LHCN-M2 (cell line): ENCODE measurements at places on chromosomes 1 and 21. TPM values are rescaled to one million over a fixed set of nuclear protein-coding genes. Genes with fewer than 3 reads are reported as not detected.

DNA sequence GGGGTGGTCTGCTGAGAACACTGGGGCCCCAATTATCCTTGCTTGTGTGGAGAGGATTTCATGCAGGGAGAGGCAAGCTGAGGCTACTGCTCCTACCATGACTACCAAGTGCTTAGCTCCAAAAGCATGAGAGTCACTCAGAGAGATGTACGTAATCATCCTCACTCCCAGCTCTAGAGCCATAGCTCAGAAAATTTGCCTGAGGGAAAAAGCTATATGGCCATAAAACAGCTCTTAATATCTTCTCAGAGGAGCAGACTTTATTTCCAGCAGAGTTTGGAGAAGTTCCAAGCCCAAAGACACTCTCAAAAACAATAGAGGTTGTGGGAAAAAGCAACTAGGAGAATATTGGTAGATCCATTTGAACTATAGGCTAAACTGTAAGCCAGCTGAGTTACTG lies 106.4 kb upstream of the PBX1 start:
- DNase-seq, result no peak

DNA sequence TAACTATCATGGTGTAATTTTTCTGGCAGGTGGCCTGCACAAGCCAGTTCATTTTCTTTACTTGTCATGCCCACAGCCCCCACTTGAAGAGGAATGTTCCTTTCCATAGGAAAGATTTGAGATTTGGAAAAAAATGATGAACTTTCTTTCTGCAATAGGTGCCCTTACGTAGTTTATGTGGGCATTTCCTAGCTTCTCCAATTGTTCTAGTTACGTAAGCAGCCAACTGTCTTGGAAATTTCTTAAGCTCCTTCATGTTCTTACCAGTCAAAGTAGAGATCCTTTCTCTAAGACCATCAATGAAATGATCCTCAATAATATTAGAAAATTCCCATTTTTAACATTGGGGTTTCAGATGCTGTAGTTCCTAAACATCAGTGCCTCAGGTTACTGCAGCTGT lies 109.5 kb upstream of the F3 start:
- no peak for DNase-seq

GRCh38 chr1:94989398-94989797 lies 62.5 kb upstream of the CNN3 start:
- DNase-seq, result no peak

NTNG1 gene
- 0.26 and 1.1 TPM in 2 replicates for total RNA-seq

DNA sequence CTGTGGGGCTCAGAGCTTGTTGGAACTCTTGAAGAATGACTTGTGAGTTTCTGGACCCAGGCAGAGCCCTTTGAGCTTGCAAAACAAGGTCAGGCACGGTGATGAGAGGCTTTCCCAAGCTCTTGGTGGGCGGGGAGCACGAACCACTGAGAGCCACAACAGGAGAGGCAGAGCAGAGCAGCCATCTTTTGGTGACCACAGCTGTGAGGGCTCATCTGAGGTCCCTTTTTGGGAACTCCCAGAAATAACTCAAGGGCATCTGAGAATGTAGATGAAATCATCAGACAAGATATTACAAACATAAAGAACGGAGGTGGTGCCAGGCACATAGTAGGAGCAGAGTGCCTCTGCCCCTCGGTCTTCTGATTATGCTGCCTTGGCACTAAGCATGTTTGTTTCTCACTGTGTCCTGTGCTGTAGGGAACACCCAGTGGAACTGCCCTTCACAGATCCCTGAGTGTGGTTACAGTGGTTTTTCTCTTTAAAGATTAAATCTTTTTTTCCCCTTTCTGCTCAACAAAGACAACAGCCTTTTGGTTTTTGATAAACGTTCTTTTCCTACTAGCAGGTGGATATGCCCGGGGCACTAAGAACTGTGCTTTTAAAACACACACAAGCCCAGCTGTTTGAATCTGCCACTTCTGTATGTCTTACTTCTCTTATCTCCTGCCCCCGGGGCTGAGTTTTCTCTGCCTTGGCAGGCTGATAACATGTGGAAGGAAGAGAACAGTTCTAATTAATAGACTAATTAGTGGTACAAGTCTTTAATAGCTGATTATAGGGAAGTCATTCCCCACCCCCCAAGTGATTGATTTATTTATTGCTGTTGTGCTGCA lies 37.7 kb downstream of the CD34 start:
- peak; percentile 34 for DNase-seq

- no peak for DNase-seq
These were observed 82.1 kb upstream of the ZBTB40 start for GRCh38 chr1:22369294-22370189.

- DNase-seq, result no peak
These were observed 64.2 kb upstream of the SMYD2 start for GRCh38 chr1:214216779-214217178.

- DNase-seq, result peak; percentile 76
These were observed 9.2 kb upstream of the EVA1C start for GRCh38 chr21:32403201-32403777.

GRCh38 chr1:155062702-155063411 lies 683 bp upstream of the EFNA4 start:
- peak; percentile 15 for DNase-seq

GRCh38 chr1:20151906-20152598 lies 12.9 kb downstream of the PLA2G2F start:
- DNase-seq, result peak; percentile 70

DNA sequence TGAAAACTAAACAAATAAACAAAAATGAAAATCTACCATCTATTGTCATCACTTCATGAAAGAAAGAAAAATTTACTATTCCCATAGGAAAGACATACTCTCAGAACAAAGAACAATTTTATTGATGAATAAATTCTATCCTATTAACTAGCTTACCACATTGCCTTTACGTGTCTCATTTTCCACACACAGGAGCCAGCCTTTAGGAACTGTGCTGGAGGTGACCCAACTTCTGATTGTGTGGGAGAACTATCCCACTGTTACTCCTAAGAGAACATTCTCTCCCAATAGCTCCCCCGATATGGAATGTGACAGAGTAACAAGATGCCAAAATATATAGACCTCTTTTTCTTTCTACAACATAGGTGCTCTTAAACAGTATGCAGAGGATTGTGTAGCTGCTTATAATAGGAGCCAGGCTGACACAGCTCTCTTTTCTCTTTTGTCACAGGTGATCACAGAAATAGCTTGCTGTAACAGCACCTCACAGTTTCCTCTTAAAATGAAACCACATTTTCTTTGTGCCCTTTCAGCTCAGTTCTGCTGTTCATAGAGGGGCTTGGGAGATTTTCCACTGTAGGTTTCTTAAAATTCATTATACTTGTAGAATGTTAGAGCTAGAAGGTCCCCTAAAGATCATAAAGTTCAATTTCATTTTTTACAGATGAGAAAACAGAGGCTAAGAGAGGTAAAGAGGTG lies 35.5 kb downstream of the C21orf91 start:
- no peak for DNase-seq

- peak; percentile 88 for DNase-seq
These were observed 69.0 kb downstream of the PGM1 start for GRCh38 chr1:63662056-63662836.

GRCh38 chr21:39479164-39479813 lies 27.5 kb downstream of the SH3BGR start:
- no peak for DNase-seq

CD1C gene
- not detected in 2 replicates for total RNA-seq

DNA sequence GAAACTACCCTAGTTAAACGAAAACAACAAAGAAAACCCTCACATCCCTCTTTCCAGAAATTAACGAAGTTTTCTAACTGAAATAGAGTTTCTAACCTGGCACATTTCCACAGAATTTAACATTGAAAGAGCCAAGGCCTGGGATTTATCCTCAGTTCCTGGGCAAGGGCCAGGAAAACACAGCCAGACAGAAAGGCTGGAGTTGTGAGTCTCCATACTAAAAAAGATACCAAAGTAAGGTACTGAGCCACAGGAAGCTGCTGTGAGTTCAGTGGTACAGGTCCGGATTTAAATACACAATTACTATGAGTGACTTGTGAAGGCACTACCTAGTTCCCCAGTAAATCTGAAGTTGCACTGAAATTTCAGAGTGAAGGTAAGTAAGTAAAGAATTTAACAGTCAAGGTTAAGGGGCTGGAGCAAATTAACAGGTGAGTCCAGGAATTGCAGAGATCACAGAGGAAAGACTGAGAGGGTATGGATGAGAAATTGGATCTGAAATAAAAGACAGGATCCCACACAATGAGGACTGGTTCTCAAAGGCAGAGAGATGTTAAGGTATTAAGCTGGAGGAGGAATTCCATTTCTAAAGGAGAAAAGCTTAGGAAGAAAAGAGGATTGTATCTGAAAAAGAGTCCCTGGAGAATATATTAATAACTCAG lies 905 bp downstream of the LIX1L start:
- DNase-seq, result peak; percentile 12

DNA sequence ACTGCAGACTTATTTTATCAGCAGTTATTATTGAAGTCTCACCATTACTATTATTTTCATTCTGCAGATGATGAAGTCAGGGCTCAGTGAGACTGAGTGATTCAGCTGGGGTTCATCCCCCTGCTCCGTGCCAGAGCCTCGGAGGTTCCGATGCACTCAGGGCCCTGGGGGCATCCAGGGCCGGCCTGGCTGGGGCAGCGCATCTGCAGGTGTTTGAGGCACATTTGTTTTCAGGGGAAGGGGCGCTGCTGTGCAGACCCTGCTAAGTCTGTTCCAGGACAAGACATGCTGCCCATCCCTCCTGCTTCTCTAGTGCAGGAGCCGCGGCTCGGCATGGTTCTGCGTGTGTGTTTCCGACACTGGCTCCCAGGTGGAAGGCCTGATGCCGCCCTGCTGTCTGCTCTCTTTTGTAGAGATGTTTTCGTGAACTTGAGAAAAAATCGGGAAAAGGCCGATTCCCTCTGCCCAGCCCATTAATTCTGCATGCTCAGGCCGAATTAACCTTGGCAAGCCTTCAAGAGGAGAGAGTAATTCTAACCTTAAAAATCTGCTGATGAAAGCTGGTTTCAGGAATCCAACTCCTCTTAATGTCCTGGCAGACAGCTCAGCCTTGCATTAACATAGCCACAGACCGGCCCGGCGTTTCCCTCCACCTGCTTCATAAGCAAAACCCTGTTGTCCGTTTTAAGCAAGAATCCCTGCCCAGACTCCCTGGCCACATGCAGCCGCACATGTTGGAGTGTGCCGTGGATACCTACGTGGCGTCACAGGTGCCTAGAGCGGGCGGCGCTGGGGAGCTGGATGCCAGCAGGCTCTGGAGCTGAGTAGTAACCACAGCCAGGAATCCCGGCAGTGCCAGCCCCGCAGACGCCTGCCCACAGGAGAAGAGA lies 316.0 kb upstream of the VAMP3 start:
- DNase-seq, result no peak

DNA sequence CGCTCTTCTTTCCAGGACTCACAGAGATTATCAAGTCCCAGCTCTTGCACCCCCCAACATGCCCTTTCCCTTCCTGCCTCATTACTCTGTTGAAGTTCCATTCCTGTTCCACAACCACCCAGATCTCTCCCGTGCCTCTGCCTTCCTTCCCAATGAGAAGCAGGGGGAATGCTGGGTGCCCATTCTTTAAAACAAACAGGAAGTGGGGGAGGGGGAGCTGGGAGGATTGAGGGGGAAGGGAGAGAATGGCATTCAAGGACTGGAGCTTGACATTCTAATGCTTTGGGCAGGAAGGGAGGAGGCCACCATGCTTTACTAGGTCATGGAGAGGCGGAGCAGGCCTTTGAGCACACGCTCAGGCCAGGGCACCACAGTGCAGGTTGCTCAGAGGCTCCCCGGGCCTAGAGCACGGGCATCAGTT lies 150.3 kb upstream of the IRF2BP2 start:
- no peak for DNase-seq

DNA sequence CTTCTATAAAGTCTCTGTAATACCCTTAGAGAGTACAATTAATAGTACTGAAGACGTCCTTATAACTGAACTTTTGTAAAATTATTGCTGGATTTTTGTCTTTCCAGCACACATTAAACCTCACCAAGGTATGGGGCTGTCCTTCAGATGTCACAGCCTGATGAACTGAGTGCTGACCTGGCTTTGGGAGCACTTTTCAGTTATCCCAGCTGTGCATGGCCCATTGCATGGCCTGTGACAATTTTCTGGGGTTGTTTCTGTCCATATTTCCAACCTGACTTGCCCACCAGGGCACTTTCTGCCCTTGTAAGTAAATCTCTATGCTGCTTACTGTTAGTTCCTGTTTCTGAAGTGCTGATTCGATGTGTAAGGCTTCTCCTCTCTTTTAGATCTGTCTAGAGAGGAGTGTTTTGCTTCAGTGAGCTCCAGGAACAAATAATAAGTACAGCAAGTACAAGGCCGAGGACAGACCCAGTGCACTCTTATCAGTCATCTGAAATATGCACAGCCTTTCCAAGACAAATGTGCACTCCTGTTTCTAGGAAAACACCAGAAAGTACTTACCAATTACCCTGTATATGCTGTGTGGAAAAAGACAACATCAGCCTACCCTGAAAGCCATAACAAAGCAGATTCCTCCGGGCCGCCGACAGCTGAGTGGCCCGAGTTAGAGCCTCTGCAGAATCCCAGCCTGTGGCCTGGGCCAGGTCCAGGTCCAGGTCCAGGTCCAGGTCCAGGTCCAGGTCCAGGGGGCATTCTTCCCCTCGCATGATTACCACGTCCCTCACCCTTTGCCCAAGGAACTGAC lies 121.7 kb downstream of the DHRS3 start:
- no peak for DNase-seq

TCHH gene
- total RNA-seq, result 0.06 TPM in 1 of 2 replicates, not detected in the other

DNA sequence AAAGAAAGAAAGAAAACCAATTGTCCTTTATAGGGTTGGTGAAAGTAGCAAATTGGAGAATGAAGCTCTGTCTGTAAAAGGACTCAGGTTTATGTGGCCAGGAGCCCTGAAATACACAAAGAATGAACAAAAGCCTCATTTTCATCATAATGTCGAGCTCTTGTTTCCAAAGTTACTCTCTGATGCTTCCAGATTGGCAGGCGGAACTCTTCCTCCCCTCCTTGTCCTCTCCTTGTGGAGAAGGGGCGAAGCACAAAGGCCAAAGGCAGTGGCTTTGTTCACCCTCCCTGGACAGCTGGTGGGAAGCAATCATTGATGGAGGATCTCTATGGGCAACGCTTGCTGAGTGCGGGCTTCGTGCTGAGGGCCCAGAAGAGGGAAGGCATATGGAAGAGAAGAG lies 5.6 kb downstream of the CA6 start:
- DNase-seq, result no peak

DNA sequence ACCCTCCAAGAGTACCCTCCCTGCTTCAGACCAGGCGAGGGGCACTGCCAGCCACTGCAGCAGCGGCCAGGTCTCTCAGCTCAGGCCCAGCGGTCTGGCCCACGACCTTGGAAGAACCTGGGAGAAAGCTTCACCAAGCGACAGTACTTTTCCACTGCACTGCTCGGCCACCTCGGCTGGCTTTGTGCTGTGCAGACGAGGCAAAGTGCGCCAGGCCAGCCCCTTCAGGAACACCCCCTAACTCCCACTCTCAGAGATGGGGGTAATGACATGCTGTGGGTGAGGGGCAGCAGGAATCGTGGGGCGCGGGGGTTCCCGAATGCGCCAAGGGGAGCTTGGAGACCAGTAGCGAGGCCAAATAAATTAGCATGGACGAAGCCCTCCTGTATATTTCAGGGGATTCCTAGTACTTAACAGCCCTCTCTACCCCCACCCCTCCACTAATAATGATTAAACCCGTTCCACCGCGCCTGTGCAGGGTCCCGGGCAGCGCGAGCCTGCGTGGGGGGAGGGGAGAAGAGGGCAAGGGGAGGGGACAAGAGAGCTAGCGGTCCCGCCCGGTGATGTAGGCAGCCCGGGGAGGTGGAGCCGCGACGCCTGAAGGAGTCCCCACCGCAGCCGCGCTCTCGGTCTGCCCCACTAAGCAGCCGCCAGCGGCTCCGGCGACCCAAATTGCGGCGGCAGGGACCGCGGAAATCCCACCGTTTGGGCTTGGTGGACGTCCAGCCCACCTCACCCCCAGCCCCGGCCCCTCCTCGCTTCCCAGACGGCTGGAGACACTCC lies at the start of gene FAM43B:
Gene FAM43B (plus strand): TSS at position 629 of the 783 bp plus-strand sequence. CDS start 401 bp downstream, outside the sequence.
- DNase-seq, result no peak

GRCh38 chr1:99852648-99853047 lies 2.5 kb downstream of the AGL start:
- DNase-seq, result no peak
